ENCODE measurements at places on chromosomes 11 and 22.

DNA sequence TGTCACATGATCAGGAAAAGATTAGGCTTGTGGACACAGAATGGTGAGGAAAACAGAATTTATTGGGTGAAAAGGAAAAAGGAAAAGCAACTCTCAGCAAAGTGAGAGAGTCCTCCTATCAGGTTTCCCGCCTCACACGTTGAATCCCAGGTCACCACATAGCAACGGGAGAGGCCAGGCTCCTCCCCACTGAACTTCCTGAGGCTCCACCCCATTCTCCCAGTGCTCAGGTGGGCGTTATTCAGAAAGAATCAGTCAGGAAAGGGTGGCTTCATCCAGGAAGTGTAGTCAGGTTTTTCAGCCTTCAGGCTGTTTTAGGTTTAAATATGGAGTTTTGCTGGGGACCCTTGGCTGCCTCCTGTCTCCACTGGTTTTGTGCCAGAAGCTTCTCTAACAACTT is 66.9 kb downstream of the SPON1 start:
- DNase-seq, result no peak

GRCh38 chr11:131682373-131683015 is 312.1 kb downstream of the NTM start:
- no peak for DNase-seq

GRCh38 chr11:88337181-88337986 is at the start of gene CTSC:
Gene CTSC (minus strand): TSS chr11:88337736. CDS start chr11:88337672, 64 bp downstream.
- peak; percentile 80 for DNase-seq

- DNase-seq, result no peak
Measured at GRCh38 chr11:121904148-121904547, 211.9 kb downstream of the BLID start.
